ENCODE measurements at places on chromosomes 16 and 17. TPM values are rescaled to one million over a fixed set of nuclear protein-coding genes. Genes with fewer than 3 reads are reported as not detected.

DNA sequence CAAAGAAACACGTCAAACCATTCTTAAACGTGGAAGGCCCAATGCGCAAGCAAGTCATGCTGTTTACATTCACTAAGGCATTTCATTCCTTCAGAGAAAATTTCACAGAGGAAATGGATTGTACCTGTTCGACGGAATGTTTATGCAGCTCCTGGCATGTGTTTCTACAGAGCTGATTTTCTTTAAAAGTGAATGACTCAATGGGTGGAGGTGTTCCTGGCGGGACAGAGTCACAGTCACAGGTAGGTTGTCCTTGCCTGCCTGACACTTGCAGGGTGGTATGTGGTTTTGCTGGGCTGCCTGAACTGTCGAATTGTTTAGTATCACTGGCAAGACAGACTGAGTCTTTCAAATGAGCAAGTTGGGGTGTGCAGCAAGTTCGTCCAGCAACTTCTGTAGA lies 11.6 kb downstream of the PALB2 start:
- DNase-seq, result no peak

DNA sequence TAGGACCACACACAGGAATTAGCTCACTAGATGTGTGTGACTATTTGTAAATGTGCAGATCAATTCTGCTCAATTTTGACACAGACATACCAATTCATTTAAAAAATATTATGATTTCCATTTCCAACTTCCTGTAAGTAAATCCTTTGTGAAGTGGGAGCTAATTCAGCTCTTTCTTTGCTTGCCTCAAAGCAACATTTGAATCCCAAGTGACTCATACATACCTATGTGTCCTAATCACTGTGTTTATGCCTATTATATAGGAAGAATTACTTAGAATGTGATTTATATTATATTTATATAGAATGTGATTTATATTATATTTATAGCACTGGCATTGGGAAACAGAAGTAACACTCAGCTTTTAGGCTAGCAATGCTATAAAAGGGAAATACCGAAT lies 195.9 kb upstream of the C17orf78 start:
- peak; percentile 58 for DNase-seq

DNA sequence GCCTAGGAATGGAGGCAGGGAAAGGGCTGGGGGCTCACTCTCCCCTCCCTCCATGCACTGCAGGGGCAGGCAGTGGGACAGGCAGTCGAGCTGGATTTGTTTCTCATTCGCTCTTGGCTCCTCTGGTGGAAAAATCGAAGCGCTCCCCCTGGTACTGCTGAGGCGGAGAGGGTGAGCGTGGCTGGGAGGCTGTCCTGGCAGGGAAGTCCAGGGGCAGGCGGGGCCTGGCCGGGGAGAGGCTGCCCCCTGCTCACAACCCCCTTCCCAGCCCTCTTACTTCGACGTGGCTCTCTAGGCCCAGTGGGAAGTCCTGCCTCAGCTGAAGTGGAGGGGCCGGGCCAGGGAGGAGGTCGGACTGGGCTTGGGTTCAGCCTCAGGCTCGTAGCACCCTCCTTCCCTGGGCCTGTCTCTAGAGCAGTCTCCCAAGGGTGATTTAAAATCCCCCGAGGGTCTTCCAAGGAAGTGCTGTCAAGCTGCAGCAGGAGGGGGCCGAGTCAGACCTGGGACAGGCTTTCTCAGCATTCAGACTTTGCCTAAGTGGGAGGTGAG lies 16.5 kb upstream of the TMEM92 start:
- no peak for DNase-seq

DNA sequence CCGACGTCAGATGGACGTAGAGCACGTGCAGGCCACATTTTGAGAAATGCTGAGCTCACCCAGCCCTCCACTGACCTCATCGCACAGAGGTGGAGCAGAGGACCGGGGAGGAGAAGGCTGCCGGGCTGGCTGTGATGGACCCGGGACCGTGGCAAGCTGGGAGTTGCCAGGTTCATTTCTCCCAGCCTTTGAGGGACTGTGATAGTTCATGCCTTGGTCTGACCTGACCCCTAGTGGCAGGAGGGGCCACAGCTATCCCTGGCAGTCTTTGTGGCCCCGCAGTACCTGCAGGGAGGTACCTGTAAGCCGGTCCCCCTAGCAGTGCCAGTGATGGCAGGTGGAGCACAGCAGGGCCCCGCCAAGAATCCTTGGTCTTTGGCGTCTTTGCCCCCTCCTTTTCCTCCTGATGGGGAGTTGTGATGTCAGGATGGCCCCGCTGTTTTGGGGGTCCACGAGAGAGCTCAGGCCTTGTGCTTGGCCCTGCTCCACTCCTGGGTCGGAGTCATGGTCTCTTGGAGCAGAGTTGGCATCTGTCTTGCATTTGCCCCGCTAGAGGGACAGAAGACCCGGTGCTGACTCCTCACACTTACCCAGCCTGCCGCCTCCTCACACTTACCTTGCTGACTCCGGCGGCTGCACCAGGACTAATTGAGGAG lies 50.4 kb downstream of the OR1D5 start:
- DNase-seq, result peak; percentile 64

- no peak for DNase-seq
Observed at GRCh38 chr17:45783593-45784292, 377 bp upstream of the CRHR1 start.

DNA sequence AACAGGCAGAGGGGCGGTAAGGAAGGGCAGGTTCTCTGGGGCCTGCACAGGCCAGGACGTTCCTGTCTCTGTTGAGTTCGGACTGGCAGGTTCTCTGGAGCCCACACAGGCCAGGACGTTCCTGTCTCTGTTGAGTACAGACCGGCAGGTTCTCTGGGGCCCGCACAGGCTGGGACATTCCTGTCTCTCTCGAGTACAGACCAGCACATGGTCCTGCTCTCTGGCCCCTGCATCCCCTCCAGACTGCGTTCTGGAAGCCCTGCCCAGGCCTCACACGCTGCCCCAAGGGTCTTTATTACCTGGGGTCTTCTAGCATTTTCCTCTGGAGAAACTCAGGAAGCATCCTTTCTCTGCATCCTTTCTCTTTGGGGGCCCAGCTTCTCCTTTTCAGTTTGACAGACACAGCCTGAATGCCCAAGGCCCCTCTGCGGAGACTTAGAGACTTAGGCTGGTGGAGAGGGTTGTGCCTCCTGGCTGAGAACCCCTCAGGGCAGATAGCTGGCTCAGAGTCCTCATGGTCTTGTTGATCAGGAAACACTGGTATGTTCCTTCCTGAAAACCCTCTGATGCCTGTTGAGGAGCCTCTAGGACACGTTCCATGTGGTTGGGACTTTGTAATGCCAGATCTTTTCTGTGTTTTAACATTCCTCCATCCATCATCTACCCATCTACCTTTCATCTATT lies 18.0 kb upstream of the GSE1 start:
- DNase-seq, result no peak

- no peak for DNase-seq
Observed at GRCh38 chr17:47914306-47914948, 18.4 kb downstream of the SP2 start.

- DNase-seq, result no peak
Observed at GRCh38 chr17:5913032-5913531, 157.1 kb upstream of the WSCD1 start.

GRCh38 chr16:57525761-57526160 lies 10.6 kb downstream of the CCDC102A start:
- DNase-seq, result no peak

GRCh38 chr17:79202480-79202879 lies 127.9 kb downstream of the ENGASE start:
- no peak for DNase-seq

DNA sequence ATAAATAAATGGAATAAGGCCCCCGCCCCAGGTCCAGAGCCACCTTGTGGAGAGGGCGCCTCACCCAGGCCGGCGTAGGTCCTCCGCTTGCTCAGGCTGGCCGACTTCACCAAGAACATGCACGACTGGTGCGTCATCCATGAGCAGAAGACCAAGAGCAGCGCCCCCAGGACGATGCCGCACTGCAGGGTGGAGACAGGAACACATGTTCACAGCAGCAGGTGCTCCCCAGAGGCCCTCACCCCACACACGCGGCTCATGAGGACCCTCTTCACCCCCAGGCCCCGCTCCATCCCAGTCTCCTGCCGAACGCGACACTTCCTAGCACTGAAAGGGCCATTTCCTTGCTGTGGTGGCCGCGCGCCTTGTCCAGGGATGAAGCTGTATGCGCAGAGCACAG lies 5.5 kb downstream of the SLC38A10 start:
- DNase-seq, result no peak

DNA sequence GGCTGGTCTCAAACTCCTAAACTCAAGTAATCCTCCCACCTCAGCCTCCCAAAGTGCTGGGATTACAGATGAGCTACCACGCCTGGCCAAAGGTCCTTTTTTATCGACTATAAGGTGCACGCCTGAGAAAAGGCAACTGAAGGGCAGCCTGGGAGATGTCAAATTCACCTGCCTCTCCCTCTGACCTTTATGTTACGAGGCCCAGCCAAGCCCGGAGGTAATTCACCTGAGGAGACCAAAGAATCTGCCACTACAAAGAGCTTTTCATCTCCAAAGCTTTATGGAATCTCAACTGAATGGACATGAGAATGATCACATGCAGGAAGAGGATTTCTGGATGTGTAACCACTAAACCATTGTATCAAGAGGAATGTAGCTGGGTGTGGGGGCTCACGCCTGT lies 37.2 kb downstream of the LYRM1 start:
- DNase-seq, result no peak

GRCh38 chr16:10601444-10602408 lies 21.3 kb upstream of the EMP2 start:
- DNase-seq, result no peak

DNA sequence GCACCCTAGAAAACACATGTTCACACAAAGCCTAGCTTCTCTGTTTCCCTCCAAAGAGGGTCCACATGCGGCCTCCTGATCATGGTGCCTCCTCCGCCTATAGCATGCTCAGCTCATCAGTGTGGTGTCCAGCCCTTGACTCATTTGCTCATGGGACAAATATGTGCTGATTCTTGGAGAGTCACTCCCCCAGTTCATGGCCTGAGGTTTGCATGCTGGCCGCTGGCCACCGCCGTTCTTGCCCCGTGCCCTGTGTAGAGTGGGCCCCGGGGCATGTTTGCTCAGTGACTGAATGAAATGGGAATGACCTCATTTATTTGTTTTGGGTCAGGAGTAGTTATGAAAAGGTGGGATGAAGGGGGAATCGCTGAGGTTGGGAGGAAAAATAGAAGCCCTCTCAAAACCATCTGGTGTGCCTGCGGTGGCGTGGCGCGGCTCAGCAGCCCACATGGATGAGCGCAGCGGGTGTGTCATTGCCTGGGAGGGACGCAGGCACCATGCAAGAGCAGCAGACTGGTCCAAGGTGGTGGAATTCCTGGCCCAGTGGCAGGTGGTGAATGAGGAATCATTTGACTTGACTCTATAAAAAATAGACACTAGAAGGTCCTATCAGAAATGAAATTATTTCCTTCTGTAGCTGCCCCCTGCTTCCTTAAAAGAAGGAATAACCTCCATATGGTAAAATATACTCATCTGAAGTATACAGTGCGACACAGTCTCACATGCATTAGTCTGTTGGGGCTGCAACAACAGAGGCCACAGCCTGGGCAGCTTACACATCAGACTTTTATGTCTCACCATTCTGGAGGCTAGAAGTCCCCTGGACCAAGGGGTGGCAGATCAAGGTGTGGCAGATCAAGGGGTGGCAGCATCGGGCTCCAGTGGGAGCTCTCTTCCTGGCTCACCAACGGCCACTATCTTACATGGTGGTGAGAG lies 31.7 kb downstream of the CRISPLD2 start:
- DNase-seq, result peak; percentile 98

- peak; percentile 73 for DNase-seq
Observed at GRCh38 chr17:79573196-79573896, 37.5 kb downstream of the RBFOX3 start.

- peak; percentile 43 for DNase-seq
Observed at GRCh38 chr17:43880420-43880991, 26.8 kb downstream of the MPP2 start.

DNA sequence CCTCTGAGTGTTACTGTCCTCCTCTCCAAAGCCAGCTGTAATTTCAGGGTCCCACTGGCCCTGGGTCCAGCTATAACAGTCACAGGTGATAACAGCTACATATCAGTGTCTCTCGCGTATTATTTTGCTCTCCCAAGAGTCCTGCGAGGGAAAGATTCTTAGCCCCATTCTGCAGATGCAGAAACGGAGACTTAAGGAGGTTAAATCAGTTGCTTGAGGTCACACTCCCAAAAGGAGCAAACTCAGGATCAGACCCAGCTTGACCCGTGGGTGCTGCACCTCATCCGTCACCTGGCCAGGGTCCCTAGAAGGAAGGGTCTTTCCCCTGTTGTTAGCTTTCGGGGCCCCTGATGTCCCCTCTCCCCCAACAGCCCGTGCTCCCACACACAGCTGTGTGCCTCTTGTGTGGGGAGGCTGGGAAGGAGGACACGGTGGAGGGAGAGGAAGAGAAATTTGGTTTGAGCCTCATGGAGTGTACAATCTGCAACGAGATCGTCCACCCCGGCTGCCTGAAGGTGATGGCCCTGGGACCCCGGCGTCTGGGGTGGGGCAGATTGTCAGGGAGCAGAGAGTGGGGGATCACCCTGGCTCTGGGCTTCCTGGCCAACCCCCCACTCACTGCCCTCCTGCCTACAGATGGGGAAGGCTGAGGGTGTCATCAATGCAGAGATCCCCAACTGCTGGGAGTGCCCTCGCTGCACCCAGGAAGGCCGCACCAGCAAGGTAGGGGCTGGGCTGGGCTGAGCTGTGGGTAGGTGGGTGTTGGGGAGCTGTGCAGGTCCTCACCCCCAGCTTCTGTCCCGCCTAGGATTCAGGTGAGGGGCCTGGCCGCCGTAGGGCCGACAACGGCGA lies 3.8 kb downstream of the FBXL19 start:
- no peak for DNase-seq

NLRC5 gene
- total RNA-seq, result 15.0 TPM

ZG16 gene
- total RNA-seq, result not detected

HEATR9 gene
- total RNA-seq, result not detected

ATP2A3 gene
- 1.3 TPM for total RNA-seq

CSH2 gene
- not detected for total RNA-seq

TM4SF5 gene
- total RNA-seq, result not detected

KCTD11 gene
- total RNA-seq, result 13.9 TPM

ARSG gene
- total RNA-seq, result 0.77 TPM

Measured in A172 (cell line).